ENCODE measurements at places on chromosomes 1 and 21.

DNA sequence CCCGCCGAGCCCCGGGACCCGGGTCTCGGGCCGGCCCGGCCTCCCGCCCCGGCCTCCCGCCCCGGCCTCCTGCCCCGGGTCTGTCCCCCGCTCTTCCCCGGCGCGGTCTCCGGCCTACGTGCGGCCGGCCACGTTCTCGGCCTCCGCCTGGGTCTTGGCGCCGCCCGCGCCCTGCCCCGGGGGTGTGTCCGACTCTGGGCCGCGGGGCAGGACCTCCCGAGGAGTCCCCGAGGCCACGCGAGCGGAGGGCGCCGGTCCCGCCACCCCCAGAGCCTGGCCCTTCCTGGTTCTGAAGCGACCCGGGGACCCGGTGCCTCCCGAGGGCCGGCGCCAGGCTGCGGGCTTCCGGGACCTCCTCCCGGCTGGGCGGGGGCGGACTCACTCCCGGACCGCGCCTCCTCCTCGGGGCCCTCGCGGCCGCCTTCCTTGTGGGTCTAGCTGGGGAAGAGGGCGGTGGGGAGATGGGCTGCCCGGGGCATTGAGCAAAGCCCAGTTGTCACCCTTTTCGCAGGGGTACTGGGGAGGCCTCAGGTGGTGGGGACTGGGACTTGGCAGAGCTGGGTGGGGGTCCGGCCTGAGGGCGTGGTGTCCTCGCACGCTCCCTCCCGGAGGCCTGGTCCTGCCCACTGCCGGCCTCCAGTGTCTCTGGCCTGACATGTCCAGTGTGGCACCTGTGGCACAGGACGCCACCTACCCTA lies 558 bp downstream of the PFKL start:
- no peak for DNase-seq

DNA sequence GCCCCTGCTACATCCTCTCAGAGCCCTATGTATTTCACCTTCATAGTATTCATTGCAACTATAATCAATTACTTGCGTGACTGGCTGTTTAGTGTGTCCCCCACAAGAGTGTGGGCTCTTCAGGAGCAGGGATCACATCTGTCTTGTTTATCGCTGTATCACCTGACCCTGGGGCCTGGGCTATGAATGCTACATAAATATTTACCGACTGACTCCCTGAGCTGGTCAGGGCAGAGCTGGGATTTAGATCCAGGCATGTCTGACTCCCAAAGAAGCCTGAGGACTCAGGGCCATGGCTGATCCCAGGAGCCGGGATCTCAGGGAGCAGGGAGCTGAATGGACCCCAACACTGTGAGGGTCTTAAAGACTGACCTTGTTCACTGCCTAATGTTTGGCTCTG lies 49.7 kb downstream of the AHDC1 start:
- DNase-seq: no peak

GRCh38 chr21:32336711-32337110 lies 38.1 kb downstream of the MRAP start:
- no peak for DNase-seq

- no peak for DNase-seq
Observed at GRCh38 chr1:218164930-218165700, 120.0 kb upstream of the RRP15 start.

- DNase-seq: no peak
Observed at GRCh38 chr1:10225573-10225972, 15.2 kb downstream of the KIF1B start.

GRCh38 chr21:36980280-36981048 lies 14.0 kb upstream of the HLCS start:
- DNase-seq: no peak

DNA sequence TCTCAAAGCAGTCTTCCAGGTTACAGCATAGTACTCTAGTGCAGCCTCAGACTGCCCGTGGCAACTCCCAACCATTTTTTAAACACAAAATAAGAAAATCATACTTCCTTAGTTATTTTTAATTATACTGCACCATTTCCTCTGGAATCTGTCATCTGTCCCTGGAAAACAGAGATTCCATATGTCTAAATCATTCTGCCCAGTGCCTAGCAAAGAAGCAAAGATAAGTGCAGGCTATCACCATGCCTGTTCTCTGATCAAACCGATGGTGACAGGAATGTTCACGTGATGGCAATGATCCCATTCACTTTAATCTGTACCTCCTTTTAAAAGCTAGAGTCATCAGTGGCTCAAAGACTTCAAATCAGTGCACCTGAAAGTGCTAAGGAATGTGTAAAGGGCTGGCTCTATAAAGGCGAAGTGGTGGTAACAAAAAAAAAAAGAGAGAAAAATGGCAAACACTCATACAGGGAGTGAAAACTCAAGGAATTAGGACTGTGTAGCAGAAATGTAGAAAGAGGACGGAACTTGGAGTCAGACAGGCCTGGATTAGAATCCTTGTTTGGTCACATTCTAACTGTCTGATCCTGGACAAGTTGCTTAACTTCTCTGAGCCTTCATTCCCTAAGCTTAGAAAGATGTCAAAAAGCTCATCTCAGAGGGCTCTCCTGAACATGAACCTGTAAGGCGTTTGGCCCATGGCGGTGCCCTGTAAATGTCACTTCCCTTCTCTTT lies 9.9 kb upstream of the CCN1 start:
- DNase-seq: no peak

DNA sequence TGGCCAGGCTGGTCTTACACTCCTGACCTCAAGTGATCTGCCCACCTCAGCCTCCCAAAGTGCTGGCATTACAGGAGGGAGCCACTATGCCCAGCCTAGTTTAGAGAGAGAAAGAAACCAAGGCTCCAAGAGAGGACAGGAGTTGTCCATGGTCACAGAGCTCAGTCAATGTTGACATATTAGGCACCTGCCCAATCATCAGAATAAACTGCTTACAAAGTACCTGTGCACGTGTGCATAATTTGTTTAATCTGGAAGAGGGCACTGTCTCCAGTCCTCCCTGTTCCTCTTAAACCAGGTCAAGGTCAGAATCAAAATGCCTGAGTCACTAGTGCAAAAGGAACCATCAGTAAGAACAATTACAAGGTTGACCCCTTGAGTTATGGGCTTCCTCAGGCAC lies 20.3 kb upstream of the MPZL1 start:
- no peak for DNase-seq

DNA sequence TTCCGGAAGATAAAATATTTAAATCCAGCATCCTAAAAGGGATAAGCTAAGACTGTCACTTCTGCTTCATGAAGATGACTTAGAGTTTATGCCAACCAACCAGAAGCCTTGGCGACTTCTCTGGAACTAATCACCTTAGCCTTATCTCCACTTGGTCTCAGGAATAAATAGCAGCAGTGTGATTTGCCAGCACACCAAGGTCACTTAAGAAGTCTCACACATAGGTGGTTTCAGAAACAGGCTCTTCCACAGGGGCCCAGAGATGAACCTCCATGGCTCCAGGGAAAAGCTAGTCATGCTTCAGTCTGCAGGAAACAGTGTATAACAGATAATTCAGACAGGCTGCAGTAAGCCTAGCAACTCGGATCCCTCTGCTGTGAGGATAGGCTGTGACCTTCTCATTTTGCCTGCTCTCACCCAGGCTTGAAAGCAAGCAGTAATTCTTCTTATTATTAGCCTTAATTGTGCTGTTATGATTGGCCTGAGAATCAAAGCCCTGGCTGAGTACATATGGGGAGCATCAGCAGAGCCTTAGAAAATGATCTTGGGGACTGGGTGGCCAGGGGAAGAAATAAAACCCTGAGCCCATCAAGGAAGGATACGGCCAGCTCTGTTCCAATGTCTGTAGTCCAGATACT lies 84.7 kb downstream of the WLS start:
- no peak for DNase-seq

DNA sequence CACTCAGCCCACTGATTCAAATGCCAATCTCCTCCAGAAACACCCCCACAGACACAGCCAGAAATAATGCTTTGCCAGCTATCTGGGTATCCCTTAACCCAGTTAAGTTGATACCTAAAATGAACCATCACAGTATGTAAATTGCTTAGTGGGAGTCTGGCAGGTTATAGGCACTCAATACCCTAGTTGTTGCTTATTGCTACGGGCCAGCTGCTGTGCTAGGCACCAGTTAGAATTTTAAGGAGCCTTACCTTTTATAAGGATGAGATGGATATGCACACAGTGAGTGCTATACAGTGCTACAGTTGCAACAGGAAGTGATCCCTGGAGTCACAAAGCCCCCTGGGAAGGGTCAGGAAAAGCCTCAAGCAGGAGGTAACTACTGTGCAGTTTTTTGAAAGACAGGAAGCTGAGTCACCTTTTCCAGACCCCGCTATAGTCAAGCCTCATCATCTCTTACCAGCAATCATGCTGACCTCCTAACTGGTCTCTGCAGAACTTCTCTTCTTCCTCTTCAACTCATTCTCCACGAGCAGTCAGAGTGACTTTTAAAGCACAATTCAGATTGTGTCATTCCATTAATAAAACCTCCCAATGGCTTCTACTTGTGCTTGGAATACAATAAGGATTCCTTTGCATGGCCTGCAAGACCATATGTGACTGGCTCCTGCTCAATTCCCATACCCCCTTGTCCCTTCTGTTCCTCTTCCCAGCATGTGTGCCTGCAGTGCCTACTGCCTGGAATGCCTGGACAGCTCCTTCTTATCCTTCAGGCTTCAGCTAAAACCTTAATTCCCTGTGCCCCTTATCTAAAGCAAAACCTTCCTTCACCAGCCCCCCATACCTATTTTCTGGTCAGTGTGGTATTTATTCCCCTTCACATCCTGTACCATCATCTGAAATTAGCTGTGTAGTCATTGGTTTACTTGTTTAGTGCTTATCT lies 10.4 kb upstream of the TLR5 start:
- no peak for DNase-seq

DNA sequence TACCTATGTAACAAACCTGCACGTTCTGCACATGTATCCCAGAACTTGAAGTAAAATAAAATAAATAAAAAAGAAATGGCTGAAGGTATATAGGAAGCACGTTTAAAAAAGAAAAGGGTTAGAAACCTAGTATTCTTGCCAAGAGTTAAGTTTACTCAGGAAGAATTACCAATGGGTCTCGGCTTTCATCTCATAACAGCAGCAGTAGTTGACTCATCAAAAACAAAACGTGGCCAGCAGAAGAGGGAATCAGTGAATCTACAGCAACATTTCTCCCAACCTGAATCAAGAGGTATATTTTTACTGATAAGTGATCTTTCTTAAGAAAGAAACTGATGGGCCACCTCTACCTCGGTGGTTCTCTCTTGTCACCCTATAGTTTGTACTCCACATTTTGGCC lies 340.3 kb downstream of the BRINP2 start:
- DNase-seq: no peak

GRCh38 chr21:16186742-16187141 lies 457.0 kb downstream of the USP25 start:
- DNase-seq: no peak

GRCh38 chr21:39531840-39532239 lies 80.1 kb downstream of the SH3BGR start:
- no peak for DNase-seq

GRCh38 chr1:231240883-231241735 lies at the start of gene GNPAT:
Gene GNPAT (plus strand): TSS chr1:231241212. CDS start chr1:231241379, 167 bp downstream.
- peak; percentile 83 for DNase-seq

- DNase-seq: no peak
Observed at GRCh38 chr1:214552174-214552608, 789 bp upstream of the PTPN14 start.

DNA sequence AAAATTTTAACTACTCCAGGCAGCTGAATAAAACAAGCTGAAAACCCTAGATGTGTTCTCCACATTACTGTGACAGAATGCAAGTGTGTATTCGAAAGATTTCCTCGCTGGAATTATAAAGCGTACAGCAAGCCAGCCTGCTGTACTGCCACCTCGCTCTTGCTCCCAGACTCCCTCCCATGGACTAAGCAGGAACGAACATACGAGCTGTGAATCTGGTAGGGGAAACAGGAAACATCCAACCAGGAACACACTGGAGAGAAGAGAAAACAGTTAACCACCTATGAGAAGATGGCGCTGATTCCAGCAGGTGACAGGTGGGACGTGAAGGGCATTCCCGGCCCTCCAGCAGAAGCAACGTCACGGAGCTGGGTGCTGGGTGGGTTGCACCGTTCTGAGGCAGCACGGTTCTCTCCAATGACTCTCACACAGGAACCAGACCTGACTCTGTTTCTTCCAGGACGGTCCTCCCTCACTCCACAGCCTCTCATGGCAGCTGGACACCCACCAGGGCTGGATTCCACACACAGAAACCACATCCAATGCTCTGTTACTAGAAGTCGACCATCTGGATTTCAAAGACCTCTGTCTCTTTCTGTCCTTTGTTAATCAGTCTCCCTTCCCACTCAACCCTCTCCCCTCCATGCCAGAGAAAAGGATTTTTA lies 219.2 kb downstream of the RERE start:
- no peak for DNase-seq

DNA sequence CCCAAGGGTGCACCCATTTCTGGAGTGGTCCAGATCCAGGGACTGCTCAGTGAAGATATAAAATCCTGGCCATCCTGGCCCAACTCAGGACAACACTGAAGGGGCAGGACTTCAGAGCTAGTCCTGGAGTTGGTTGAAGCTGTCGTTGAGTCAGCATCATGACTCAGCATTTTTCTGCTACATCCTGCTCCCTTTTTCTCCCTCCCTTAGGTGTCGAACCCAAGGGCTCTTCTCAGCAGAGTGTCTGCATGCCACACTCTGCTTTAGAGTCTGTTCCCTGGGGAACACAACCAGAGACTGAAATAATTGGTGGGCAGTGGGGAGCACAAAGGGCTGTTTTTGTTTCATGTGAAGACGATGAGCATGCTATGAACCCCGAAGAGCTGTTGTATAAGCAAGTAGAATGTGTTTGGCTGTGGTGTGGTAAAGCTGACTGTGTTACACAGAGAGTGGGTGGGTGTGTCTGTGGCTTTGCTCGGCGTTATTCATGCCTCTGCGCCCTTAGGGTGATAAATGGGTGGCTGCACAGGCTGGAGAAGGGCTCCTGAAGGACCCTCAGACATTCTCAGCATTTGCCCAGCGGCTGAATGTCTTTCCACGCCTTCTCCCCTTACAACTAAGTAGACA lies 167.2 kb downstream of the CYYR1 start:
- no peak for DNase-seq

- no peak for DNase-seq
Observed at GRCh38 chr1:220176540-220176939, 82.6 kb downstream of the IARS2 start.

DNA sequence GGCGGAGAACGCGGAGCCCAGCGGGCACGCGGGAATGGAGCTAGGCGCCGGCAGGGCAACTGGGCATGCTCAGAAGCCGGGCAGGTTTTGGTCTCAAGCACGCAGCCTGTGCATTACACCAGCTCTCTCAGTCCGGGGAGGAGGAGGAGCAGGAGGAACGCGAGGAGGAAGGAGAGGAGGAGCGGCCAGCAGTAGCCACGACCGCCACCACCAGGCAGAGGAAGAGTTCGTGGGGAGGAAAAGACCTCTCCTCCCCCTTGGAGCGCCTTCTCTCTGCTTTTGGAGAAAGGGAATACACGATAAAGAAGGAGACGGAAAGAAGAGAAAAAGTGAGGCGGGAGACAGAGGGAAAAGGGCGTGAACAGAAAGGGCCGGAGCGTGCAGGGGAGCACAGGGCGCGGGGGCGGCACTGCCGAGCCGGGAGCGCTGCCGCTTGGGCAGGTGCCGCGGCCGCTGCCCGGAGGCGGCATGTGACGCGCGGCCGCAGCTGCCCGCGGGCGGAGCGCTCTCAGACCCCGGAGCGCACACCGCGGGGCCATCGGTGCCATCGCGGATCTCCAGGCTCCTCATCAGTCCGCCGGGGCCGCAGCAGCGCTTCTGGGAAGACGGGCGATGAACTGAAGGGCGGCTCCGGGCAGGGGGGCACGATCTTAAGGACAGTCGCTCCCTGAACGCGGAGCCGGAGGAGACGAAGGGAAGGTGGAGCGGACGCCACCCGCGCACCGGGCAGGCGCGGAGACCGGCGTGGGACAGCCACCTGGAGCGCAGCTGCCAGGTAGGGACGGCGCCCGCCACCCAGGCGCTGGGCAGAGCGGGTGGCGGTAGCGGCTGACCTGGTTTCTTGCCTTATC lies at the start of gene CHRM3:
TSS of gene CHRM3 (plus strand) at position 116 of the 851 bp plus-strand sequence. CDS start 520,884 bp downstream, outside the sequence.
- no peak for DNase-seq

Data from stimulated activated CD8-positive, alpha-beta memory T cell treated with anti-CD3 and anti-CD28 coated beads, Interleukin-4, amount 100 ng/mL, for 1 hour (primary cell).